Ovary (tissue), 10 donors: ENCODE measurements at places on chromosomes 3 and 15. TPM values are rescaled to one million over a fixed set of nuclear protein-coding genes. Genes with fewer than 3 reads are reported as not detected.

The SKOR1 gene
- total RNA-seq, result 0.96 TPM

The CACNA2D2 gene
- total RNA-seq, result 4.5 TPM

The IL17RD gene
- 19.8 TPM for total RNA-seq

- DNase-seq, result no peak
Observed at GRCh38 chr3:114706591-114707232, 412.9 kb downstream of the TIGIT start.
